ENCODE measurements at places on chromosomes 1 and 21.

GRCh38 chr1:230047114-230047865 is 19.7 kb upstream of the GALNT2 start:
- DNase-seq, result no peak

DNA sequence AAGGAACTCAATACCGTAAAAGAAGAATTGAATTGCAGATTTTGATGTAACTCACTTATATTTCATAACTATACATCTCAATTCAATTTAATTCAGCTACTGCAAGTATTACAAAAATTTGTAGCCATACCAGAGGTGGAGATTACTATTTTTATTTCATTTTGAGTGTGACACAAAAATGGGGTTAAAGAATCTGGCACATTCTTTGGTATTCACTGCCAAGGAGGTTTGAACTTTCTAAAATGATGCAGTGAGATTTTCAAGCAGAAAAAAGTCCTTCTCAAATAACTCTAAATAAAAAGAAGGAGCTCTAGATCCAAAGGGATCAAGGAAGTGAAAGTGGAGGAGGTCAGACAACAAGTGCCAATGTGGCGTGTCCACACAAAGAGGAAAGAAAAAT is 569.0 kb downstream of the DPYD start:
- no peak for DNase-seq

DNA sequence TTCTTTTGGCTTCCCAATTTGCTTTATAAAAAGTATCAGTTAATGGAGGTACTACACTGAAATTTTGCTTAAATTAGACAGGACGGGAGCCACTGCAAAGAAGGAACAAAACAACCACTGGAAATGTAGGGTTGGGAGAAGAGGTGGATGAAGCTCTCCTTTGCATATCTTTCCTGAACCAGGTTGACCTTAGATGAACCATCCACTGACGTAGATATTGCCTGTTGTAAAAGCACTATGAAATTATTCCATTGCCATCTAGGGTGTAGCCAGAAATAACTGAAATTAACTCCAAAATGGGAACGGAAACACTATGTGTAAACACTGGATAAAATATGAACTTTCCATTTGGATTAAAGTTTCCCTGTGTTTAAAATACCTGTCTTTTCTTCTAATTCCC is 1.2 kb upstream of the ABL2 start:
- no peak for DNase-seq

GRCh38 chr1:28591708-28592320 is at the start of gene RAB42:
TSS of gene RAB42 (plus strand) at chr1:28592265. CDS start at chr1:28592512, 247 bp downstream.
- DNase-seq, result no peak

DNA sequence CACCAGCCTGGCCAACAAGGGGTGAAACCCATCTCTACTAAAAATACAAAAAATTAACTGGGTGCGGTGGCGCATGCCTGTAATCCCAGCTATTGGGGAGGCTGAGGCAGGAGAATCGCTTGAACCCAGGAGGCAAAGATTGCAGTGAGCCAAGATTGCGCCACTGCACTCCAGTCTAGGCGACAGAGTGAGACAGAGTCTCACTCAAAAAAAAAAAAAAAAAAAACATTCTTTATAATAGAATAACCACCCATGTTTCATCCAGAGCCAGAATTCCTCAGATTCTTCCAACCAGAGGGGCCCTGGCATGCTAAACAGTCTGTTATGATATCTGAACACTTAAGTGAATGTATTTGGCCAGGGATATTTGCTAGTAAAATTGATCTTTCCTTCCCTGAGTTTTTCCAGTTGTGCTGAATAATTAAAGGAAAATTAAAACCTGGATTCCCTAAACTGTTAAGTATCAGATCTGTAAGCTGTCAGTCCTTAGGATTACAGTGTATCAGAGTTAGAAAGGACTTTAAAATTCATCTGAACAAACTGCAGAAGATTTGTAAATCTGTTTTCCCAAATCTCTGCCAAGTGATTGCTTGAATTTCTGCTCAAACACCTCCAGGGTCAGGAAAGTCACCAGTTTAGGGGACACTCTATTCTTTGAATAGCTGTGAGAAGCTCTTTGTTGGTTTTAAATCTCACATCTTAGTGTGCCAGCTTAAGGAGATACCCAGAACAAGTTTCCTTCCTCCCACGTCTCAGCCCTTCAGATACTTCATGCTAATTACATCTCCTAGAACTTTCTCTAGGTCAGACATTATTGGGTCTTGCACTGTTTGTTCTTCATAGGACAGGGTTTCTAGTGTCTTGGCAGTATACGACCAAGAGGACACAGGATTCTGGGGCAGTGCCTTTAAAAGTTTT is 84.6 kb upstream of the BMP8A start:
- DNase-seq, result no peak

DNA sequence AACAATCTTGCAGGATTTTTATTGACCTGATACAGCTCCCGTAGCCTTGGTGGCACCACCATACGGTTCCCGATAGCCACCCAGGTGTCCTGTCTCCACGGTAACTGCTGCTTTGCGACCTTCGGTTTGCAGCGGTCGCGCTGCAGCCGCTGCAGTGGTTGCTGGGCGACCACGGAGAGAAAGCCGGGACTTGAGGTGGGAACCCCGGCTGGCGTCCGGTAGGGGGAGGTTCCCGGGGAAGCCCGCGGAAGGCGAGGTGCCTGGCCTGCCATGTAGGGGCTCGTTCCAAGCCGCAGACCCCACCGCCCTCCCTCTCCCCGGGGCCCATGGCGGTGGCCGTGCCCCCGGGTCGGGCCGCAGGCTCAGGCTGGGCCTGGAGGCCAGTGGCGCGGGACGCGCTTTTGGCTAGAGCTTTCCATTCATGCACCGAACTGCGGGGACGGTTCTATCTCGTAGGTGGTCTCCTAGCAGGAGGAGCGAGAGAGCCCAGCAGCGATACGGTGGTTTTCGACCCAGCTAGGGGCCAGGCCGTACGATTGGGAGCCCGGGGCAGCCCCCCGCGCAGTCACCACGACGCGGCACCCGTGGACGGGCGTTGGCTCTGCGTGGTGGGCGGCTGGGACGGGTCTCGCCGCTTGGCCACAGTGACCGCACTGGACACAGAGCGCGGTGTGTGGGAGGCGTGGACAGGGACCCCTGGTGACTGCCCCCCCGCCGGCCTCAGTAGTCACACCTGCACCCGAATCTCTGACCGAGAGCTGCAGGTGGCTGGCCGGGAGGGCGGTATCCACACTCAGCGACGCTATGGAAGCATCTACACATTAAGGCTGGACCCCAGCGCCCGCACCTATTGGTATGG is at the start of gene KLHDC9:
TSS of gene KLHDC9 (plus strand) at position 152 of the 859 bp plus-strand sequence. CDS start at position 327, 175 bp downstream.
- peak; percentile 89 for DNase-seq

DNA sequence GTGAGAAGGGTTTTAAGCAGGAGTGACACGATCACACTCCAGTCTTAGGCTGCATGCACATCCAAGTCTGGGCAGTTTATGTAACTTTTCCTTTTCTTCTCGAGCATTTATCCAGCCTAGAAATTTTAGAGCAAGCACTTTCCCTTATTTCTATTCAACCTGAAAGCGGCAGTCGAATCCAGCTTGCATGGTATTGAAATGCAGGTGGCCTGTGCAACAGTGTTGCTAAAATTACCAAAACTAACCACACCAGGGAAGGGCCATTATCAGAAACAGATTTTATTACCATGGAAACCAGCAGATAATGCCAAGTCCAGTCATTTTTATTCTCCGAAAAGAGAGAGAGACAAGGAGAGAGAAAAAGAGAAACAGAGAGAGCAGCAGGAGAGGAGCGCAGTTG is 179.9 kb upstream of the ZC3H12A start:
- DNase-seq, result no peak

GRCh38 chr21:45865106-45865835 is 116.3 kb upstream of the COL6A1 start:
- no peak for DNase-seq

DNA sequence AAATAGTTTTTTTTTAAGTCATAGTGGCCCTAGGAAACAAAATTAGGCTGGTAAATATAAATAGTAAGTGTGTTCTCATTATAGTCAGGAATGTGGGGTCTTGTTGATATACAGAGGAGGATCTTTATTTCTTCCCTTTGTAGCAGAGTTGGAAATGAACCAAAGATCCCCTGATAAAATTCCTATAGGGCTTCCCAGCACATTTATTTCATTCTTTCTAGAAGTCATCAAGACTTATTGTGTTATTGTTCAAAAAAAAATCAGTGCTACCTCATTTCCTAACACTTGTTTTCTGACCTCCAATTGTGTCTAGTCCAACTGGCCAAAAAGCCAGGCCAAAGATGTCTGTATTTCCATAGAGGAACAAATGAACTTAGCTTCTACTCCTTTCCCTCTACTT is 7.6 kb upstream of the PLEKHO1 start:
- no peak for DNase-seq

DNA sequence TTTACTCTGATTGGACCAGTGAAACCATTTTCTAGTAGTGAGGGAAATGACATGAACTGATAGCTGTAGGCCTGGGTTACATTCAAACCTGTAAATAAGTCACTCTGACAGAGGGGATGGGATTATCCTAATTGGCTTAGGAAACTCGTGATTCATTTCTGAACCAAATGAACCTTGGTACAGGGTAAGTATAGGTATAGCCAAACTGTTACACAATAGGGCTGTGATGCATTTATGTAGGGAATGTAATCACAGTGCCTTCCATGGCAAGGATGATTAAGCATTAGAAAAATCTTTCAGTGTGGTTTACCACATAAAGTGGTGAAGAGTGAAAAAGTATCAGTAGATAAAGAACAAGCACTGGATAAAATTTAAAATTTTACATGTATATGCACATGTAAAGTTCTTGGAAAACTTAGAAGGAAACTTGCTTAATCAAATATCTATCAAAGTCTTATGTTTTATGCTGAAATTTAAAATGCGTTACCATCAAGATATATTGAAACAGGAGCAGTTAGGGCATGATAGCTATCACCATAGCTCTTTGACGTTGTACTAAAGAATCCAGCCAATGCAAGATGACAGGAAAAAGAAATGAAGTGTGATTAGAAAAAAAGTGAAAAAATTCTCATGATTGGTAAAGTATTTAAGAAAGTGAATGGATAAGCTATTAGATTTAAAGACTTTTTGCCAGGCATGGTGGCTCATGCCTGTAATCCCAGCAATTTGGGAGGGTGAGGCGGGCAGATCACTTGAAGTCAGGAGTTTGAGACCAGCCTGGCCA is 63.0 kb downstream of the RABGAP1L start:
- DNase-seq, result no peak

GRCh38 chr1:11145741-11146140 is 43.4 kb upstream of the ANGPTL7 start:
- DNase-seq, result no peak

DNA sequence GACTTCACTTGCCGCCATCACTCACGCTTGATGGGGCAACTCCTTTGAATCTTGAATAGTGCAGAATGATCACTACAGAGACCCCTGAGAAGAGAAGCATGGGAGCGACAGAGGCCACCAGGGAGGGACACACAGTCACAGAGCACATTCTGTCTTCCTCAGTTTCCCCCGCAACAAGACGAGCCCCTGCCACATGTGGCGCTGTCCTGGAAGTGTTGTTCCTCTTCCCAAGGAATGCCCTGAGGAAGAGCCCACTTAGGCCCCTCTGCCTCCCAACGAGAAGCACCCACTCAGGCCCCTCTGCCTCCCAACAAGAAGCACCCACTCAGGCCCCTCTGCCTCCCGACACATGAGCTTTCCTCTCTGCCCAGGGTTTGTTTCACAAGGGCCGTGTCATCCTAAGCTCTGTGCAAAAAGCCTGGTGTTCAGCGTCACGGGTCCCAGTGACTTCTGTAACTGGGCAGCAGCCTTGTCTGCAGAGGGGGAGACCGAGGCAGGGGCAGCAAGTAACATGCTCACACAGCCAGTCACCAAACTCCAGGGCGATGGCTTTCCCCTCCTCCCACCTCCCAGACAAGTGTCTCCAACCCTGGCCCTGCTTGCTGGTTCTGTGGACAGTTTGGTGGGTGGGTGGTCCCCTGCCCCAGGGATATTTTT is 19.8 kb downstream of the SLC37A1 start:
- no peak for DNase-seq

- DNase-seq, result no peak
These were observed 973 bp downstream of the C1orf74 start for GRCh38 chr1:209783386-209783785.

- no peak for DNase-seq
These were observed 4.6 kb downstream of the HYI start for GRCh38 chr1:43448955-43449707.

DNA sequence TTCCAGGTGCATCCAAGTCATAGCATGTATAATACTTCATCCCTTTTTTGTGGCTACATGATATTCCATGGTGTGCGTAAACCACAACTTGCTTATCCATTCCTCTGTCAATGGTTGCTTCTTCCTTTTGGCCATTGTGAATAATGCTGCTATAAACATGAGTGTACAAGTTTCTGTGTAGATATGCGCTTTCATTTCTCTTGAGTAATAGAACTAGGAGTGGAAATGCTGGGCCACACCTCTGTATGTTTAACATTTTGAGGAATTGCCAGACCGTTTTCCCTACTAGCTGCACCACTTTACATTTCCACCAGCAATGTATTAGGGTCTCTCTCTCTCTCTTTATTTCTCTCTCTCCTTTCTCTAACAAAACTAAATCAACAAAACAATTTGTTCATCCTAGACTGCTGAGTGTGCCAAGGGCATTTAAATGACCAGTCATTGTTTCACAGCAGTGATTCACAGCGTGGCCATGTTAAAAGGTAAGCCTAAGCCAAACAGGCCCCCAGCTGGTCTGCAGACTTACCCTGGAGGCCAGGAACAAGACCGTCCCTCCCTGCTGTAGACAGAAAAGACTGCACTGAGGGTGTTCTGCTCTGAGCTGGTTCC is 53.2 kb upstream of the LYST start:
- no peak for DNase-seq

DNA sequence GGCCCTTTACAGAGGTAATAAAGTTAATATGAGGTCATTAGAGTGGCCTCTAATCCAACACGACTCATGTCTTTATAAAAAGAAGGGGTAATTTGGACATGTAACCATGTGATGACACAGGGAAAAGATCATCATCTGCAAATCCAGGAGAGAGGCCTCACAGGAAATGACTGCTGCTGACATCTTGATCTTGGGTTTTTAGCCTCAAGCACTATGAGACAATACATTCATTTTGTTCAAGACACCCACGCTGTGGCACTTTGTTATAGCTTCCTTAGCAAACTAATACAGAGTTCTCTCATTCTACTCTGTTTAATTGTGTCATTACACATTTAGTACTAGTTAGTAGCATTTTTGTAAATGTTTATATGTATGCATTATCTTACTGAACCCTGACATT is 64.0 kb upstream of the RUNX1 start:
- DNase-seq, result no peak

GRCh38 chr1:171988243-171988885 is 147.1 kb downstream of the DNM3 start:
- DNase-seq, result no peak

DNA sequence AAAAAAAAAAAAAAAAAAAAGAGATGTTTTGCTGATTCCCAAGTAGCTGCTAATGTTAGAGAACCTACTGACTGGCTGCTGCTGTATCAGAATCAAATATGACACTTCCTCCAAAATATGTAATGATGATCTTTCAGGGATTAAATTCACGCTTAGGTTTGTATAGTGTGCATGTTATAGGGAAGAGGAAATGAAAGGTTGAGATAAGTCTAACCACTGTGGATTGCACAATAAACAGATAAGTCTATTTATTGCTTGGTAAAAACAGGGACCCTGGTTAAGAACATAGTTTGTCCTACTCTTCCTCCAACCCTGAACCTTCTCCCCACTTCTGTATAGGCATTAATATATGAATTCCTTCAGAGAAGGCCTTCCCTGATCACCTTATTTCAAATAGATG is 13.2 kb downstream of the RC3H1 start:
- no peak for DNase-seq
